ENCODE measurements at places on chromosomes 16 and 17. TPM values are rescaled to one million over a fixed set of nuclear protein-coding genes. Genes with fewer than 3 reads are reported as not detected.

GRCh38 chr16:17471719-17472461 is 1.1 kb upstream of the XYLT1 start:
- H3K4me1 ChIP-seq: no peaks in the 10 kb centered on the region
- H3K36me3 ChIP-seq: no peaks in the 10 kb centered on the region
- no peaks in the 10 kb centered on the region for H3K27me3 ChIP-seq
- no peak overlapping the region for H3K27ac ChIP-seq
- DNase-seq: no peak

DNA sequence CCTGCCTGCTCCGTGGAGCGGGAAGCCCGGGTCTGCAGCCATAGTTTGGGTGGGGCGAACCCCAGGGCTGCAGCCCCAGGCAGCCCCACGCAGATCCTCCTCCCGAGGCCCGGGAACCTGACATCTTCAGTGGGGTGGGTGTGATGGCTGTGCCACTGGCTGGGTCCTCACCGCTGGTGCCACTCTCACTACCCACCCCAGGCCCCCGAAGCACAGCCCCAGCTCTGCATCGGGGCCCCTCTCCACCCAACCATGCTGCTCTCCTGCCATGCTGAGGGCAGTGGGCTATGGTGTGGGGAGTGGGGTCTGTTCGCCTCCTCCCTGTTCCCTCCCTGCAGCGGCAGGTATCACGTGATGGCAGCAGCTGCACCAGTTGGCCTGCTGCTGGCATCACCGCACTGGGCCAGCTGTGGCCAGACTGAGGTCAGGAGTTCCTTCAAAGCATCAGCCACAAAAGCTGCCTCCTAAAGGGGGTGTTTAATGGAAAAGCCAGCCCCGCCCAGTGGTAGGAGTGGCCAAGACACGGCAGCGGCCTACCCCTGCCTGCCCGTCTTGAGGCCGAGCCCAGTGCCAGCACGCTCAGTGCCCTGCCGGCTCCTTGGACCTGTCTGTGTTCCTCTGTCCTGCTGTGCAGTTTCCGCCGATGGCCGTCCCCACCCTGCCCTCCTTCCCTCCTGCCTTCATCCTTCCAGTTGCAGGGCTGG is 10.8 kb downstream of the KCTD5 start:
- H3K27me3 ChIP-seq: no peaks in the 10 kb centered on the region
- no peak overlapping the region for H3K27ac ChIP-seq
- peaks cover 6% of the 10 kb centered on the region for H3K4me1 ChIP-seq
- no peak for DNase-seq
- no peak overlapping the region for H3K4me3 ChIP-seq

DNA sequence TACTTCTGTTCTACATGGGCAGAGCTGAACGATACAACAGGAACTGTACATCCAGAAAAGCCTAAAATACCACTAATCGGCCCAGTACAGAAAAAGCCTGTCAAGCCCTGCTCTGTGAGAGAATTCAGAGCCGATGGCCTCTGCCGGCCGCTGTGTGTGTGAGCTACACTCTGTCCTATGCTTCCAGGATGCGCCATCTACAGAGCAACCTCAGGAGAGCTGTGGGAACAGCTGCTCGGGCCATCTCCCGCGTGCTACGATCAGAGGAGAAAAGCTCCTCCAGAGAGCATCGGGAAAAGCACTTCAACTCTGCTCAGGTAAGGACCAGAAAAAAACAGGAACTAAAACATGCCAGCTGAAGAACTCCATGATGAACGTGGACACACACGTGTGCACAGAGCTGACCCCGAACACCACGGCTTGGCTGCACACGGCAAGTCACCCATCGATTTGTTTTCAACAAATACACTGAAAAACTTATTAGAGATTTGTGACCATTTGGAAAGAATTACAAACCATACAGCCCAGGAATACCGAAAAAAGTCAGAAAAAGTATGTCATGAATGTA is 115.9 kb downstream of the ANKRD11 start:
- H3K4me1 ChIP-seq: no peaks in the 10 kb centered on the region
- no peaks in the 10 kb centered on the region for H3K36me3 ChIP-seq
- no peaks in the 10 kb centered on the region for H3K27me3 ChIP-seq
- H3K27ac ChIP-seq: no peak overlapping the region
- DNase-seq: no peak

- H3K36me3 ChIP-seq: no peaks in the 10 kb centered on the region
- DNase-seq: no peak
- H3K27me3 ChIP-seq: no peaks in the 10 kb centered on the region
- no peak overlapping the region for H3K27ac ChIP-seq
- H3K4me3 ChIP-seq: no peak overlapping the region
Measured at GRCh38 chr17:40416671-40417070, 1.0 kb downstream of the TOP2A start.

GRCh38 chr16:63717806-63718205 is 1404.1 kb downstream of the CDH11 start:
- H3K4me1 ChIP-seq: no peaks in the 10 kb centered on the region
- no peaks in the 10 kb centered on the region for H3K27me3 ChIP-seq
- no peaks in the 10 kb centered on the region for H3K36me3 ChIP-seq

DNA sequence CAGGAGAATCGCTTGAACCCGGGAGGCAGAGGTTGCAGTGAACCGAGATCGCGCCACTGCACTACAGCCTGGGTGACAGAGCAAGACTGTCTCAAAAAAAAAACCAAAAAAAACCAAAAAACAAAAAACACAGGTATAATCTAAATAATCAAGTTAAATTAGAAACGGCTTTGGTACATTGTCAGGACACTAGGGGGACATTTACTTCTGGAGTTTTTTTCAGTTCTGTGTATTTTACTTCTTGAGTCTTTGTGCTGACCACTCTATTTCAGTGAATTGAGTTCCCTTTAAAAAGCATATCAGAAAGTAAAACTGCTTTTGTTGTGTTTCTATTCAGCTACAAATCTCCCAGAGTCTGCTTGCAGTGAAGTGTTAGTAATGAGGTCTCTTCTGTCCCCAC is 36.3 kb downstream of the DHRS7B start:
- no peak overlapping the region for H3K4me3 ChIP-seq
- no peak for DNase-seq
- H3K4me1 ChIP-seq: peaks cover 18% of the 10 kb centered on the region
- H3K27me3 ChIP-seq: no peaks in the 10 kb centered on the region
- H3K36me3 ChIP-seq: no peaks in the 10 kb centered on the region
- H3K27ac ChIP-seq: peak overlapping the region; percentile 58

DNA sequence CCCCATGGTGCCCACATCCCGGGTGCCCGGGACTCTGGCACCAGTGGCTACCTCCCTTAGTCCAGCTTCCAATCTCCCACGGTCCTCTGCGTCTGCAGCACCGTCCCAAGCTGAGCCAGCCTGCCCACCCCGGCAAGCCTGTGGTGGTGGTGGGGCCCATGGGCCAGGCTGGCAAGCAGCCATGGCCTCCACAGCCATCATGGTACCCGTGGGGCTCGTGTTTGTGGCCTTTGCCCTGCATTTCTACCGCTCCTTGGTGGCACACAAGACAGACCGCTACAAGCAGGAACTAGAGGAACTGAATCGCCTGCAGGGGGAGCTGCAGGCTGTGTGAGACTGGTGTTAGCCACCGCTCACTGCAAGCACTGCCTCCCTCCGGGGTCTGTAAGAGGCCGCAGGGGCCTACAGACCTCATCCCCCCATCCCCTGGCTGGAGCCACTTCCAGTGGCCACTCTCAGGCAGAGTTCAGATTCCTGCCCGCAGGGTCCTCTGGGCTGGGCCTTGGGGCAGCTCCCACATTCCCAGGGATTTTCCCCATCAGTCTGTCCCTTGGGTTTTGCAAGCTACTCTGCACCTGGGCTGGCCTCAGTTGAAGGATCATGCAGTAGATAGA is 3.9 kb upstream of the SETD1A start:
- peaks cover 7% of the 10 kb centered on the region for H3K4me1 ChIP-seq
- H3K27ac ChIP-seq: no peak overlapping the region
- H3K36me3 ChIP-seq: no peaks in the 10 kb centered on the region
- no peak for DNase-seq

- H3K27me3 ChIP-seq: no peaks in the 10 kb centered on the region
- H3K4me1 ChIP-seq: peaks cover 13% of the 10 kb centered on the region
- no peak for DNase-seq
- H3K27ac ChIP-seq: no peak overlapping the region
- no peak overlapping the region for H3K4me3 ChIP-seq
Measured at GRCh38 chr16:56737539-56737938, 7.6 kb downstream of the NUP93 start.

- no peak overlapping the region for H3K4me3 ChIP-seq
- DNase-seq: no peak
- peaks cover 21% of the 10 kb centered on the region for H3K4me1 ChIP-seq
- H3K27me3 ChIP-seq: no peaks in the 10 kb centered on the region
- H3K27ac ChIP-seq: no peak overlapping the region
Measured at GRCh38 chr16:57689762-57690558, 4.6 kb upstream of the DRC7 start.

- DNase-seq: no peak
- no peak overlapping the region for H3K4me3 ChIP-seq
- no peaks in the 10 kb centered on the region for H3K36me3 ChIP-seq
- H3K27ac ChIP-seq: peak overlapping the region; percentile 55
- H3K4me1 ChIP-seq: no peaks in the 10 kb centered on the region
Measured at GRCh38 chr17:19398301-19399181, 11.6 kb upstream of the MFAP4 start.

The TEDC2 gene
- not detected for total RNA-seq

The PRSS36 gene
- 0.14 TPM for total RNA-seq
